Hematopoietic multipotent progenitor cell treated with erythropoietin and hydrocortisone succinate and interleukin-3 and kit ligand, for 15 days (in vitro differentiated cells): ENCODE measurements at places on chromosomes 3 and 15.

- peak; percentile 87 for DNase-seq
Observed at GRCh38 chr3:131361464-131362421, 19.8 kb upstream of the NUDT16 start.

GRCh38 chr3:128480278-128480677 lies 12.7 kb downstream of the GATA2 start:
- no peak for DNase-seq

DNA sequence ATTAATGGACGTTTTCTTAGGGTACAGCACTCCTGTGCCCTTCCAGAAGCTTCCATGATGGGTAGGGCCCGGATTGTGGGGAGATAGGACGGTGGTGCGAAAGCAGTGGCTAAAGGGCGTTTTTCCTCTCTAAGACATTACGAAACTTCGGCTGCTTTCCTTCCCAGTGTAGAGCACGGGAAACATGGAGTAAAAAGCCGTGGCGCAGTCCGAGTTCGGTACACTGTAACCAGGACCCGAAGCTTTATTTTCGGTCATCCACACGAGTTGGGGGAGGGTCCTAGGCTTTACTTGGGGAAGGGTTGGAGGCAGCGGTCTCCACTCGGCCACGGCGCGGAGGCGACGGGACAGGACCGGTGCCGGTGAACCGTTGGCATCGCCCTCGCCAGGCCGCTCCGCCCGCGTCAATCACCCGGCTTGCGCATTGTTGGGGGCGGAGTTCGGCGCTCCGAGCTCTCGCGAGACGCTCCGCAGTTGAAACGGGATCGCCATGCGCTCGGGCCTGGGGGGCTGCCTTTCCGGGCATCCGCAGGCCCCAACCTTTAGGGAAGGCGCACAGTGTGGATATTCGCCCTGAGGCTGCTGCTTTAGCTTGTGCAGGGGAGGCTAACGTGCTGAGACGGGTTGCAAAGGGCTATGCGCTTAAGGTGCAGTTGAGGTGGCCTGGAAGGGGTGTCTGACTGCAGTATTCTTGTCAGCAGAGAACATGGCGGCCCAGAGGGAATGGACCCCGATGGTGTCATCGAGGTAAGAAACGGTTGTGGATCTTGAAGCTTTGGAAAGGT lies 546 bp downstream of the EIF4A2 start:
- peak; percentile 88 for DNase-seq

GRCh38 chr3:126376444-126376843 lies 18.3 kb upstream of the CFAP100 start:
- DNase-seq: no peak

DNA sequence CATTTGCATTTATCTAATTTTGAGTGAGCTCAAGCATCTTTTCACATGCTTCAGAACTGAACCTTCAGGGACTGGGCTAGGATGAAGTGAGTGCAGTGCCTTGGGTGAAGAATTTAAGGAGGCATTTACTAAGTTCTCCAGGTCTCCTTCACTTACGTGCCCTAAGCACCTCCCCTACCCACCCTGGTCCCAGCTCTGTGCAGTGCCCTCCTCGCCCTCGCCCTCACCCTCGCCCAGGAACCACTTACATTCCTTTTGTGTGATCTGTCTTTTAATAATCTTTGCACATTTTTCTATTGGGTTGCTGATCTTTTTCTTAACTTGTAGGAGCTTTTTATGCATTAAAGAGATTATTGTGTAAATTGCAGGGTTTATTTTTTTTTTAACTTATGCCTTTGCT lies 322.6 kb downstream of the THSD4 start:
- DNase-seq: no peak

GRCh38 chr3:22960105-22960984 lies 242.8 kb upstream of the UBE2E2 start:
- DNase-seq: no peak

- no peak for DNase-seq
Observed at GRCh38 chr3:14879211-14879874, 60.6 kb downstream of the FGD5 start.

DNA sequence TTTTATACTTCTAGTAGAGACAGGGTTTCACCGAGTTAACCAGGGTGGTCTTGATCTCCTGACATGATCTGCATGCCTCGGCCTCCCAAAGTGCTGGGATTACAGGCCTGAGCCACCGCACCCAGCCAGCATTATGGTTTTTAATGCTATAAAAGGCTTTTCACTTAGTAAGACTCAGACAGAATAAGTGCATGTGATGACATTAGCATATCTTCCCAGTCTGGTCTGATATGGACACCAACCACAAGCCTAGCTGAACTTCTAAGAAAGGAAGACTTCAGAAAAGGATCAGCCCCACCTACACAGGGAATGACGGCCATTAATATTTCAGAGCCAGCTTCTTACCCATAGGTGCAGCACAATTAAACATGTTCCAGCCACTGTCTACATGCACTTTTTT lies 27.0 kb downstream of the GRK7 start:
- DNase-seq: no peak

DNA sequence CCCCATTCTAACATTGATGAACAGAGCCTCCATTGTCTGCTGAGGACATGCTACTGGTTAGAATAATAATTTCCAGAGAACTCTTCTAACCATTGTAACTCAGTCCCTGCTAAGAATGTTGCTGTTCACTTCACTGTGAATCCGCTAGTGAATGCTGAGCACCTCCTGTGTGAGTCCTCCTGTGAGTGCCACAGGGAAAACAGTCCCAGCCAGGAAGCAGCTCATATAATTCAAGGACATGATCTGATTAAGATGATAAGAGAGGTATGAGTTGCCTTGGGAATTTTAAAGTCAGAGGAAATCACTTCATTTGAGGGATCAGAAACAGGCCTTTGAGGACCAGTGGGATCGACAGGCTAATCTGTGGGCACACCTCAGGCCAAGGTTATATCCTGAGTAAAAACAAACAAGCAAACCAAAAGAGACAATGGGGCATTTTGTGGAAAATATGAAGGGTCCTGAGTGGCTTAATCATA lies 33.9 kb upstream of the GPR160 start:
- DNase-seq: no peak

DNA sequence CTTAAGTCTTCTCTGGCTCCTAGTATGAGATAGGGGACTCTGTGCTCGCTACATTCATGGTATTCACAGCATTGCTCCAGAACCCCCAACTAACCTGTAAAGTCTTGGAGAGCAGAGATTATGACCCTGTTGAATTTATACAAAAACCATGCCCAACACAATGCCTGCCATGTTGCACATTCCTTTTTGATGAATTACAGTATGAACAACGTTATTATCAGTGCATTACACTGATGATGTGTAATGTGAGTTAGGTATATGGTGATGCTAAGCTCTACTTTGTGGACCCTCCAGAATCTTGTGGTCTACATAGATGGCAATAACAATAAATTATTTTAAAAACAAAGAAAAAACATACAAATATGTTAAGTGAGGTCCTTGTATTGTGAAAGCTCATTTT lies 64.3 kb downstream of the EOMES start:
- DNase-seq: no peak

- no peak for DNase-seq
Observed at GRCh38 chr3:61617041-61617440, 55.7 kb downstream of the PTPRG start.

GRCh38 chr3:149538371-149538770 lies 63.9 kb downstream of the TM4SF4 start:
- no peak for DNase-seq

DNA sequence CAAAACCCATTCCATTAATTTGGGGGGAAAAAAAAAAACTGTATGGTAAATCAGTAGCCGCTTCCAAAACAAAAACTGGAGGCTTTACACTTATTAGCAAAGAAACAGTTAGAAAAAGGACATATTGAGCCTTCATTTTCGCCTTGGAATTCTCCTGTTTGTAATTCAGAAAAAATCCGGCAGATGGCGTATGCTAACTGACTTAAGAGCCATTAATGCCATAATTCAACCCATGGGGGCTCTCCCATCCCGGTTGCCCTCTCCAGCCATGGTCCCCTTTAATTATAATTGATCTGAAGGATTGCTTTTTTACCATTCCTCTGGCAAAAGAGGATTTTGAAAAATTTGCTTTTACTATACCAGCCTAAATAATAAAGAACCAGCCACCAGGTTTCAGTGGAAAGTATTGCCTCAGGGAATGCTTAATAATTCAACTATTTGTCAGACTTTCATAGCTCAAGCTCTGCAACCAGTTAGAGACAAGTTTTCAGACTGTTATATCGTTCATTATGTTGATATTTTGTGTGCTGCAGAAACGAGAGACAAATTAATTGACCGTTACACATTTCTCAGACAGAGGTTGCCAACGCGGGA lies 9.4 kb upstream of the RPL24 start:
- peak; percentile 77 for DNase-seq

DNA sequence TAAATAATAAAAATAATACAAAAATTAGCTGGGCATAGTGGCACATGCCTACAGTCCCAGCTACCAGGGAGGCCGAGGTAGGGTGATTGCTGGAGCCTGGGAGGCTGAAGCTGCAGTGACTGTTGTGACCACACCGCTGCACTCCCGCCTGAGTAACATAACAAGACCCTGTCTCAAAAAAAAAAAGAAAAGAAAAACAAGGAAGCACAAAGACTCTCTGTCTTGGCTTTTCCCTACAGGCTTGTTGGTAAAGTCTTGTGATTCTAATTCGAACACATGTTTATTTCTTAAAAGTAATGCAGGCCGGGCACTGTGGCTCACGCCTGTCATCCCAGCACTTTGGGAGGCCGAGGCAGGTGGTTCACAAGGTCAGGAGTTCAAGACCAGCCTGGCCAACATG lies 60.1 kb downstream of the CAPN3 start:
- no peak for DNase-seq

DNA sequence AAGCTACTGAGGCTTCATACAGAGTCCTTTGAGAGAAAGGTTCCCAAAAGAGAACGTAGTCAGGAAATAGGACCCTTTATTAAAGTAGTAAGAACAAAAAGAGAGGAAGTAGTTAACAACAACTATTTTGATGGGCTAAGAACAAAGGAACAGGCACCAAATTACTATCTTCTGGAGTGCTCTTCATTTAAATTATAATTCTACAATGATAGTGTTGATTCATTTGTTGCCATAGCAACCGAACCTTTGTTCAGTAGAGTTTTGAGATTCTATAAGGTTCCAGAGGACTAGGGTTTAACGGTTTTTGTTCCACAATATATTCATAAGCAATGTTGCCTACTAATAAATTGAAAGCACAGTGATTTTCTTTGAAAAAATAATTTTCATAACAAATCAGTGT lies 78.8 kb downstream of the CMSS1 start:
- no peak for DNase-seq
